ENCODE measurements at places on chromosomes 3 and 15.

DNA sequence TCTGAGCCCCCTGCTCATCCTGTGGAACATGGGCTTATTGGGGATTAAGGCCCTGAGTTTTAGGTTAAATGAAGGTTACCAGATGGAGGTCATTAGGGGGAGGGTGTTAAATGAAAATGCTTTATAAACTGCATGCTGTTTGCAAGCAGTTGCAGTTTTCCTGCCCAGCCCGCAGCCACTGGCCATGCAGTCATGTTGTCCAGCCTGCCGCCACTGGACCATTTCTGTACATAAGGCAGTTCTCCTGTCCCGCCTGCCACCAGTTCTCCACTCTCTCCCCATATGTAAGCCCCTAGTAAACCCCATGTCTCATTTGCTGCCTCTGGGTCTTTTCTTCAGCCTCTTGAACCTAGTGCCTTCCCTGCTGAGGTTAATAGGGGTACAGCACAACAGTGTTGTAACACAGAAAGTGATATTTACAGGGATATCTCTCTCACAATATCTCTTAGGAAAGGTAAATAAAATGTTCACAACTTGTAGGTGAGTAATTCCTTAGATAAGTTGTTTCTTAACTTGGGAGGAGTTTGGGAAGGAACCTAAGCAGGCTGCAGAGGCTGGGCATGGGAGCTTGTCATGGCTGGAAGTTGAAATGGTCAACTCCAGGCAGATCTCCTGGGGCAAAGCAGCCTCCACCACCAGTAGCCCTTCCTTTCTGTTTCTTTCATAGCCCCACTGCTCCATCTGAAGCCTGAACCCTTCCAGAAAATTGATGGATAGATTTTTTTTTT, 148.2 kb downstream of the CMSS1 start:
- no peak for DNase-seq

DNA sequence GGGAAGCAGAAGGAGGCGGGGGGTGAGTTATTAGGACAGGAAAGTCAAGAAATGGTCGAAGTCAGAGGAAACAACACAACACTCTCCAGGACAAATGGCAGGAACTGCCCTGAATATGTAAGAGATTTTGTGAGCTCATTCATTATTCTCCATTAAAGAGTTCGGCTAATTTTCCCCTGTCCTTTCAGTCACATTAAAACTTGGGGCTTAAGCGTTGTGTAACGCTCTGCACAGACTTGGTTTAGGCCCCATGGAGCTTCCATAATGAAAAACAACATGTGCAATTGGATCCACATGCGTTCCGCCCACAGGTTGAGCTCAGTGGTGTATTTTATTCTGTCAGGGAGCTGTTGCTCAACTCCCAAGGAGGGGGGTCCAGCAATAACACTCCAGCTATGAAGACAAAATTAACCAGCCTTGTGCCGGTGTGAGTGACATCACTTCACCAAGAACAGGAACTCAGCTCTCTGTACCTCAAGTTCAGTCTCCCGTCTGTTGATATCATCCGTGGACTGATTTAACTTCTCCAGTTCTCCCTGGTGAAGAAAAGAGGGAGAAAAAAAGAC, 2.3 kb downstream of the SH3BP5 start:
- DNase-seq = peak; percentile 34

- DNase-seq = peak; percentile 36
Observed at GRCh38 chr15:64843991-64844390, 2.3 kb downstream of the PLEKHO2 start.

- peak; percentile 36 for DNase-seq
Observed at GRCh38 chr15:40929660-40930429, 705 bp downstream of the DLL4 start.

DNA sequence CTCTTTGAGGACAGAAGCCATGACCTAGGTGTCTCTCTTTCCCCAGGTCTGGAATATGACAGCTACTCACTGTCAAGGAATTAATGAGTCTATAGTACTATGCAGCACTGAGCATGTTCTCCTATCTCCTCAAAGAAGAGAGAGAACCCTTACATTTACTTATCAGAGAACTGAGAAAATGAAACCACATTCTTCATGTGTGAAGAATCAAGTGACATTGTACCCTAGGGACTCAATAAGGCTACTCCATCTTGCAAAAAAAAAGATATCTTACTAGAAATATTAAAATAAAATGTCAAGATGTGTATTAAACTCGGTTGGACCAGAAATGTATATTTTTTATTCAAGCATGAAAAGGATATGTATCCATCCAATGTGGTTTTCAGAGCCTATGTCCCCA, 133.2 kb upstream of the COL8A1 start:
- no peak for DNase-seq

DNA sequence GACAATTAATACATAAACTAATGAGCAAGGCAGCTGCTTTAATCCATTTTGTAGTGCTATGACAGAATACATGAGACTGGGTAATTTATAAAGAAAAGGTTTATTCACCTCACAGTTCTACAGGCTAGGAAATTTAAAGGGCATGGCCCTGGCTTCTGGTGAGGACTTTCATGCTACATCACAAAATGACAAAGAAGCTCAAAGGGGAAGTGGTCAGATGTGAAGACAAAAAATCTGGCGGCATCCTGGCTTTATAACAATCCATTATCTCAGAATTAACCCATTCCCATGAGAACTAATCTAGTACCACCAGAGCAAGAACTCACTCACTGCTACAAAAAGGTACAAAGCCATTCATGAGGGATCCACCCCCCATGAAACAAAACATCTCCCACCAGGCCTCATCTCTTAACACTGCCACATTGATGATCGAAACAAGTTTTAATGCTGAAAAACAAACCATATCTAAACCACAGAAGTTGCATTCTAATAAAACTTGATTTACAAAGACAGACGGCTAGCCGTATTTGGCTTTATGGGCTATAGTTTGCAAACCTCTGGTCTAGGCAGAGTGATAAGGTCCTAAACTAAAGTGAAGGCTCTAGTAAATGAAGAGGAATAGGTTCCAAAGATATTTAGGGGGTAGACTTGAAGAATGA, 44.2 kb downstream of the GSK3B start:
- no peak for DNase-seq

DNA sequence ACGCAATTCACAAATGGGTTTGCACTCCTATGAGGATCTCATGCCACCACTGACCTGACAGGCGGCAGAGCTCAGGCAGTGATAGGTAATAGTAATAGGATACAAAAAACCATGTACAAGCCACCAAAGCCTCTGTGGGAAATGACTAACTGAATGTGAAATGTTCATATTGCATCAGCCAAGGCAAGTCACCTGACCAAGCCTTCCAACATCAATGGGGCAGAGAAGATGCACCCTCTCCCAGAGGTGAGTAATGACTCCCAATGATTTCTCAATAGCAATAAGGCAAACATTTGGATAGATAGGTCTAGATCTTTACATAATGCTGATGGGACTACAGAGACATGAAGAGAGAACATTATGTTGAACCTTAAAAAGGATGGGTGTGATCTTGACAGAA, 14.9 kb downstream of the CNTN3 start:
- no peak for DNase-seq

- no peak for DNase-seq
Observed at GRCh38 chr15:48842501-48842900, 31.6 kb upstream of the CEP152 start.

- no peak for DNase-seq
Observed at GRCh38 chr15:88704791-88705768, 66.3 kb downstream of the ISG20 start.

DNA sequence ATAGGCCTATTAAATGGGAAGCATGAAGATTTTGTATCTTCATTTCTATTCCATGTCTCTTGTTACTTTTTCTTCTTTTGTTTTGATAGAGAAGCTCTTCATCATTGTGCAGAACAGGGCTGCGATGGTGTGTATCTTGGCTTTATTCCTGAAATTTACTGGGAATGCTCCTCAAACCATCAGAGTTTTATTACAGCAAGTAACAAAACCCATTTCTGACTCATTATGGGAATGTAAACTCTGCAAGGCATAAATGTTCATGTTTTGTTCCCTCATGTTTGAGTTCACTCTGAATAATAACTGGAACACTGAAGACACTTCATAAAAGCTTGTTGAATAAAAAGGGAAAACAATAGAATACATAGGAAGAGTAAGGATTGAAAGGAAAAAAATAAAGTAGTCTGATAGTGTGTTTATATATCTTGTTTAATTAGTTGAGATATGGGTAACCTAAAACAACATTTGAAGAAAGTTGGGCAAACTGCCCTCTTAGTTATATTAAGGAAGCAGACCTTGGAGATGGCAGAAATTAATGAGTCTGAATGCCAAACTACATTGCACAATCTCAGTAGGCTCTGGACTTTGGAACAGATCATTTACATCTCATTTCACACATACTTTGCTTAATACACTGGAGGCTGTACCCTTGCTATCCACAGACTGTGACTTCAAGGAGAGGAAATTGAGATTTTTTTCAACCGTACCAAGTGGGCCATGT, 521.5 kb downstream of the GRM7 start:
- DNase-seq = no peak

DNA sequence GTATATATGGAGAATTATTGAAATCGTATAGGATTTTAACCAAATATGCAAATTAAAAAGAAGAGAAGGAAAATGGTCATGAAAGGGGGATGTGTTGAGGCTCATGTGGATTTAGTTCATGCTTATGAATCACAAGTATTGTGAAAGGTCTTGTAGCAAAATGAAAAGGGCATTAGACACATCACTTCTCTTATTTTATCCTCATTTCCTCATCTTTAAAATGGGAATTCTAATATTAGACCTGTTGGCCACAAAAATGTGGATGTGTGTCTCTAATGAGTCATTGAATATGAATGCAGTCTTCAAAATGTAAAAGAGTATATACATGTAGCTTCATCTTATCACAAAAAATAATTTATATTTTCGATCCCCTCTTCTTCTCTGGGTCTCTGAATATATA, 14.9 kb upstream of the ALCAM start:
- DNase-seq = peak; percentile 7

- DNase-seq = no peak
Observed at GRCh38 chr3:183298701-183299153, 45.7 kb downstream of the B3GNT5 start.

- no peak for DNase-seq
Observed at GRCh38 chr15:26736502-26737248, 36.2 kb downstream of the GABRB3 start.

- DNase-seq = no peak
Observed at GRCh38 chr3:27056326-27056725, 312.9 kb downstream of the NEK10 start.

DNA sequence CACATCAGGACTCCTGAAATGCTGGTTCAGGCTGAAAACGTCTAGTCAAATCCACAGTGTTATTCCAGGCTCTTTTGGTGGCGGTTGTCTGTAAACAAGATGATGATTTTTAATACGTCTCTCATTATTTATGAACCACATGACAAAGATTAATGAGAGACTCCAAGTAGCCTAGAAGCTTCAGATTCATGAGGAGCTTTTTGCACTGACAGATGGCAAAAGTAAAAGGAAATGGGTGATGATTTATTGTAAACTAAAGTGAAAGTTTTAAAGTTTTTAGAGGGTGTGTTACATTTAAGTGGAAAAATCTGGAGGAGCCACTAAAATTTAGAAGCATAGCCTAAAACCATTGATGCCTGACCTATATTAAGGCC, 77.0 kb downstream of the BBX start:
- DNase-seq = no peak

- no peak for DNase-seq
Observed at GRCh38 chr3:74921676-74922075, 307.2 kb upstream of the CNTN3 start.

GRCh38 chr15:93466380-93466779, 377.4 kb upstream of the RGMA start:
- DNase-seq = no peak

DNA sequence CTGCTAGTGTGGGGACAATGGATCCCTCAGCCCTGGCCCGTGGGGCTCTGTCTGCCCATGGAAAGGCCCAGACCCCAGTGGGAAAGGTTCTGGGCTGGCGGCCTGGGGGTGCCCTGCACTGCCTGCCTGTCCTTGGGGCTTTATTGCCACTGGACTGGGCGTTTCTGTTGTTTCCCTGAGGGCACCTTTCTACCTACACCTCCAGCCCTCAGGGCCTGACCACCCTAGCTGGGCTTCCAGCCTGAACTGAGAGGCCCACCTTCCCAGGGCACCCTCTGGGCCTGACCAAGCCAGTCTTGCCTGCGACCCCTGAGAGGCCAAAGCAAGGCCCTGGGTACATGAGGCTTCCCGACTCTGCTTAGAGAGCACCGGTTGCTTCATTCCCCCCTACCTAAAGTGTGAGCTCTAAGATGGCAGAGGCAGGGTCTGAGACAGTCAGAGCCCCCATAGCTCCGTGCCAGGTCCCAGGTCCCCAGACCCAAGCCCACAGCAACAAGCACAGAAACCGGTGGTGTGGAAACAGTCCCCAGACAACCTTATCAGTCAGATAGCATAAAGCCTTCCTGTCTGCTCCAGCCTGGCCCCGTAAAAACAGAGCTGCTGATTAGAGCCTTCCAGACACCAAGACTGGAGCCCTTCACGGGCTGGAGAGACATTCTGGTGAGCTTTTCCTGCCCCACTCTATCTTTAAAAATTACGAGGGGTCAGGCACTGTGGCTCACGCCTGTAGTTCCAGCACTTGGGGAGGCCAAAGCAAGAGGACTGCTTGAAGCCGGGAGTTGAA, 102.8 kb downstream of the CHSY1 start:
- no peak for DNase-seq

- DNase-seq = no peak
Observed at GRCh38 chr3:72319194-72320094, 528.8 kb downstream of the SHQ1 start.

GRCh38 chr15:81595752-81596151, 221.7 kb upstream of the TMC3 start:
- DNase-seq = no peak

DNA sequence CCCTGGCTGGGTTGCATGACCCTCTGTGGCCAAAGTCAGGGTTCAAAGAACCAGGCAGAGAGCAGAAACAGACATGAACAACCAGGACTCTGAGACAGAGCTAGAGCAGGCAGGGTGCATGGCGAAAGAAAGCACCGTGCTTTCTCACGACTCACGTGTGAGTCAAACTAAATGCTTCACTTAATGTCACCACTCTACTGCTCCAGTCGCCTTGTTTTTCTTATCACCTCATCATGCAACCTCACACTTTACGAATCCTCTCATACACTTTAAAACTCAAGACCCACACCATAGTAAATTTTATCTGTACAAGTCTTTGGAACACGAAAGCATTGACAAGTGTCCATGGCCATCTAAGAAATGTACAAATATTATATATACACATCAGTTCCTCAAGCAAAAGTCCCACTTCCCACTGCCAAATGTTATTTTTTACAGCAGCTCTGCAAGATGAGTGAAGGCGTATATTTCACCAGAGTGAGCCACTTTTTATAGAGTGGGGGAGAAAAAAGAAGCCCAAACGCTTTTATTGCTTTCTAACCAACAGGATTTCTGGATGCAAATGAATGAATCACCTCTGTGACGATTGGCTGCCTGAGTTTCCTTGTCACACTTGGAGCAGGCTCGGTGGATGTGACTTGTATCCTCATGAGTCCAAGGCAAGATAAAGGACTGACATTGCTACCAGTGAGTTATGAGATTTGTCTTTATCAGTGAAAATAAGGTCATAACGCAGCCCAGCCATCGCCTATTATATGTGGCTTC, 16.0 kb upstream of the MEGF11 start:
- no peak for DNase-seq

DNA sequence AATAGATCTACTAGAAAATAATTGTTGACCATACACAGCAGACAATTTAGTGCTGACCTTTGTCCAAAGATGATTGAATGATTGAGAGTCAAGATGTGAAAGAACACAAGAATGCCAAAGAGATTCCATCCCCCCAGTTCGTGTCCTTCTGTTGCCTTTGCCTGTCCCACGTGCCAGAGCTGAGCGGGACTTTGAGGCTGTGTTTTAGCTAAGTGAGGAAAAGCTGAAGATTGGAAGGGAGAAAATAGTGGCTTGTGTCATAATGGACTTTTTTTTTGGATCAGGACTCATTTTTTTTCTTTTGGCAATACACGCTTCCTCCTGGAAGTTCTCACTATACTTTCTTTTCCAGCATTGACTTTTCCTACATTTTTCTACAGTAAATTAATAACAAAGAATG, 206.6 kb upstream of the MDFIC2 start:
- no peak for DNase-seq
